Neural crest cell (in vitro differentiated cells): ENCODE measurements at places on chromosomes 6 and 20. TPM values are rescaled to one million over a fixed set of nuclear protein-coding genes. Genes with fewer than 3 reads are reported as not detected.

DNA sequence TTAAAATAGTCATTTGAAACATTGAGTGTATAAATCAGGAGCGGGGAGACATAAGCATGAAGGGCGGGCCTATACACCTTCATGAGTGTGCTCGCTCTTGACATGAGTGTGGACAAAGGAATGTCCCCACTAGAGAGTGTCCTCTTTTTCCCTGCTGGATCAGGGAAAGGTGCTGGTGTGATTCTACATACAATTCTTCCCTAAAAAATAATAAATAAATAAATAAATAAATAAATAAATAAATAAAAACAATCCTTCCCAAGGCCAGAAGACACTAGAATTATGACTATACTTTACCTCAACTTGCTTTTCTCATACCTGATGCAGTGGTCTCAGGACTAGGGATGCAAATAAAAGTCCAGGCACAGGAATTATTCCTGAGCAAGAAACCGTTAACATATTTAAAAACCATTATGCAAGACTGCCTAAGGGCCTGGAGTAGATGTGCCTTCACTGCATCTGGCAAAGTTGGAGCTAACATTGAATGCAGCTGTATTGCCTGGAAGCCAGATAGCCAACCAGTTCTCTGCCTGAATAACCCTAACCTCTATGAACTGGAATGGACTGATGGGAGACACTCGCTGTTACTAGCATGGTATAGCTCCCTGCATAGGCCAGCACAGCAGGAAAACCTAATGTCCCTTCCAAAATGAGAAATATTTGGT, 37.5 kb upstream of the MICB start:
- peaks cover 9% of the 10 kb centered on the region for H3K4me1 ChIP-seq
- no peak for DNase-seq
- H3K27ac ChIP-seq = no peak overlapping the region
- no peak overlapping the region for H3K4me3 ChIP-seq
- no peaks in the 10 kb centered on the region for H3K36me3 ChIP-seq

Gene DDRGK1
- 56.6 and 57.2 TPM in 2 replicates for total RNA-seq

DNA sequence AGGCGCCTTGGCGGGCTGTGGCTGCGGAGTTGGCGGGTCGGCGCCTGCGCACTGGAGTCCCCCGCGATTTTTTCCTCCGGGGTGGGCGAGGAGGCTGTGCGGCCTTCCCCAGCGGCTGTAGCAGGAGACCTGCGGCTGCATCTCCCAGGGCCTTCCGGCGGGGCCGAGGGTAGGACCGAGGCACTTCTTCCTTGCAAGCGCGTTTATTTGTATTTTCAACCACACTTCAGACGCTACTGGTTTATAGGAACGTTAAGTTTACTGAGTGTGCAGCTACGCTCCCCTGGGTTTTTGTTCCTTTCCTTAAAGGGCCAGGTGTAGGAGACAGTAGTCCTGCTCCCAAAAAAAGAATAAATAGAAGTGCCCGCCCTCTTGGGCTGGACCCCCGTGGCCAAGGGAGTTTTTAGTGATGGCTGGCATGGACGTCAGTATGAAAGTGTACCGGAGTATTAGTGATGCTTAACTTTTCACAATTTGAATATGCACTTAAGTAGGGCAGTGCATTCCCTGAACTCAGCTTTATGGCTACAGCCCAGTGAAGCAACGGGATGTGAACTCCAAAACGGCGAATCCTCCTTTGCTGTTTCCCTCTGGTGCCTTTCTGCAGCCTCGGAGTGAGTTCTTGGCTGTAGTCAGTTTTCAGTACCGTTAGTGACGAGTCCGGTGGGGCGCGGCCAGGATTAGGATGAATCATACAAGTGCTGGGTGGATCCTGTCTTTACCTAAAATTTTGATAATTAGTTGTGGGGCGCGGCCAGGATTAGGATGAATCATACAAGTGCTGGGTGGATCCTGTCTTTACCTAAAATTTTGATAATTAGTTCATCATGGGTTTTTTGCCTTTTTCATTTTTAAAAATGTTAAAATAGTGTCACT, 1.0 kb upstream of the FBXO5 start:
- peak overlapping the region; percentile 97 for H3K4me3 ChIP-seq
- DNase-seq = no peak
- peak overlapping the region; percentile 99 for H3K27ac ChIP-seq
- peaks cover 20% of the 10 kb centered on the region for H3K36me3 ChIP-seq
- no peaks in the 10 kb centered on the region for H3K27me3 ChIP-seq

Gene TP53RK
- total RNA-seq = 19.5 and 19.8 TPM in 2 replicates

- H3K4me1 ChIP-seq = no peaks in the 10 kb centered on the region
- H3K27me3 ChIP-seq = no peaks in the 10 kb centered on the region
- H3K4me3 ChIP-seq = no peak overlapping the region
Observed at GRCh38 chr6:7332090-7332745, 19.2 kb upstream of the SSR1 start.

Gene PSMB9
- total RNA-seq = not detected in 2 replicates

GRCh38 chr20:11799281-11799684, 118.4 kb upstream of the BTBD3 start:
- no peak overlapping the region for H3K4me3 ChIP-seq
- H3K27ac ChIP-seq = no peak overlapping the region
- no peak for DNase-seq
- peaks cover 43% of the 10 kb centered on the region for H3K4me1 ChIP-seq
- no peaks in the 10 kb centered on the region for H3K36me3 ChIP-seq

Gene STMND1
- total RNA-seq = not detected in 2 replicates

Gene SLC32A1
- total RNA-seq = 0.09 and 0.16 TPM in 2 replicates

DNA sequence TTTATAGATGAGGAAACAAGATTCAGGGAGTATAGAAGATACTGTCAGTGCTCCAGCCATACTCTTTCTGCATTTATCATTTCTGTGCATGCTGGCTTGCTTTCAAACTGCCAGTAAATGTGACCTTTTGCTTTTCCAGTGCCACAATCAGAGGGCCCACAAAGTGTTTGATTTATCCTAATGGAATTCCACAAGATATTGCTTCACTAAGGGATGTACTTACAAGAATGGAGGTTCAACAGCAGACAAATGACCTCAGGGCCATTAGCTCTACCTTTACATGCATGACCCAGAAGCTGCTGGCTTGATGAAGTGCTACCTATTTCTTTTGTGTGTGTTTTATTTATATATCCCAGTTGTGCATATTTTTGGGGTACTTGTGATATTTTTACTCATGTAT, 171.5 kb upstream of the GRIK2 start:
- H3K36me3 ChIP-seq = peaks cover 3% of the 10 kb centered on the region
- no peak for DNase-seq
- H3K27me3 ChIP-seq = no peaks in the 10 kb centered on the region

GRCh38 chr6:43715056-43715788, 27.6 kb upstream of the MRPS18A start:
- H3K36me3 ChIP-seq = no peaks in the 10 kb centered on the region
- H3K4me3 ChIP-seq = no peak overlapping the region
- no peak overlapping the region for H3K27ac ChIP-seq
- H3K27me3 ChIP-seq = peaks cover 6% of the 10 kb centered on the region
- no peak for DNase-seq
- peaks cover 21% of the 10 kb centered on the region for H3K4me1 ChIP-seq

Gene CFB
- not detected in 2 replicates for total RNA-seq

GRCh38 chr6:74573613-74574012, 632.2 kb downstream of the COL12A1 start:
- H3K36me3 ChIP-seq = no peaks in the 10 kb centered on the region
- peaks cover 23% of the 10 kb centered on the region for H3K4me1 ChIP-seq
- H3K27me3 ChIP-seq = no peaks in the 10 kb centered on the region
- no peak for DNase-seq

DNA sequence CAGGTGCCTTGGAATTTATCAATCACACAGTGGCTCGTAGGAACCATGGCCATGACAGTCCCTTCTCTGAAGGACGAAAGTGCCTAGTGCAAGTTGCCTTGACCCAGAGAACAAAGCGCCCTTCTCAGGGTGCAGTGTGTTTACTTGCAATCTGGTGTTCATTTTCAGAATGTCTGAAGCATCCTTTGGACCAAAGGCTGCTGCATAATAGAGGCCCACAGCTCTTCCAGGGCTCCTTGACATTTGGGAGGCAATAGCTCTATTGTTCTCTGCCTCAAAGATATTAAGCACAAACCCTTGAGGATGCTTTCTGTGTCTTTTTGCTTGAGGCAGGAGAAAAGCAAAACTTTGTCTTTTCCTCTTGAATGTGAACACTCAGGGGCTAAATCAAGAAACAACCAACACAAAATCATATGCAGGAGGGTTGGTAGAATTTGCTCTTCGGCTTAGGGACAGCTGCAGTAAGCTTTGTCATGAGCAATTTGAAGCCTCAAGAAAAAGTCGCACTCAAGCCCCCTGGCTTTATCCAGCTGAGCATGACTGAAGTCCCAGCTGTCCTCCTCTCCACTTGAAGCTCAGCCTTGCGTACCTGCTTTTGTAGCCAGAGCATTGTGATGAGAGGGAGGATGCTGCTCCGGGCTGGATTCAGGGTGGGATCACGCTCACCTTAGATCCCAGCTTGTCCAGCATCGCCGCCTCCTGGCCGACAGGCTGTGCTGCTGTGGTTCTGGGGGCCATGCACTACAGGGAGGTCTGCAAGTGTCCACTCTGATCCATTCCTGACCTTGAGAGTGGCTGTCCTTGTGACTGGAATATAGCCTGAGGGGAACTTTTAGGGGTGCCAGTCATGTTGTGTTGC, 495.4 kb downstream of the CDH26 start:
- no peak overlapping the region for H3K27ac ChIP-seq
- no peak for DNase-seq
- no peaks in the 10 kb centered on the region for H3K36me3 ChIP-seq

- no peak overlapping the region for H3K27ac ChIP-seq
- peaks cover 3% of the 10 kb centered on the region for H3K27me3 ChIP-seq
- H3K4me3 ChIP-seq = no peak overlapping the region
- no peak for DNase-seq
Observed at GRCh38 chr6:20202324-20202658, 10.0 kb downstream of the MBOAT1 start.

DNA sequence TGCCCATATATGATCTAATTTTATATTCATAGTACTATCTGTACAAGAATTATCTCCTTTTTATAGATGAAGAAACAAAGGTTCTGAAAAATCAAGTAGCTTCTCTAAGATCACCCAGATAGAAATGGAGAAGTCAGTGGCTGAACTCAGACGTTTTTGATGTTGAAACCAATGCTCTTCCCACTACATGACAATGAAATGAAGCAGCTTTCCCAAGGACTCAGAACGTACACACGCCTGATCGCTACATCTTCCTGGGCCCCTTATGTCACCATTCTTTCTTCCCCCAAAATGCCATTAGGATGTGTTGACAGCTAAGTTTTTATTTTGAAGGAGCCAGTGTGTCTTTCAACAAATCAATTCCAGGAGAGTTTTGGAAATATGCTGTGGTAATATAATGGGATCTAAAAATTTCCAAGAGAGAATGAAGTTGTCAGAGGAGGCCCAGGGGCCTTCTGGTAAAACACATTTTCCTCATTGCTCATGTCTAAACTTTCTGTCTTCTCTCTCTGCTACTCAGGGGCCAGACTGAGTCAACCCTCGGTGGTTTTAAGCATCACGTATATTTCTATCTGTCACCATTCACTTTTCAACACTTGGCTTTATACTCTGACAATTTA, 98.1 kb upstream of the COL21A1 start:
- H3K27me3 ChIP-seq = no peaks in the 10 kb centered on the region
- no peak overlapping the region for H3K4me3 ChIP-seq
- no peaks in the 10 kb centered on the region for H3K36me3 ChIP-seq
- peaks cover 11% of the 10 kb centered on the region for H3K4me1 ChIP-seq
- no peak overlapping the region for H3K27ac ChIP-seq
- no peak for DNase-seq

Gene SERINC1
- 47.9 and 51.3 TPM in 2 replicates for total RNA-seq

DNA sequence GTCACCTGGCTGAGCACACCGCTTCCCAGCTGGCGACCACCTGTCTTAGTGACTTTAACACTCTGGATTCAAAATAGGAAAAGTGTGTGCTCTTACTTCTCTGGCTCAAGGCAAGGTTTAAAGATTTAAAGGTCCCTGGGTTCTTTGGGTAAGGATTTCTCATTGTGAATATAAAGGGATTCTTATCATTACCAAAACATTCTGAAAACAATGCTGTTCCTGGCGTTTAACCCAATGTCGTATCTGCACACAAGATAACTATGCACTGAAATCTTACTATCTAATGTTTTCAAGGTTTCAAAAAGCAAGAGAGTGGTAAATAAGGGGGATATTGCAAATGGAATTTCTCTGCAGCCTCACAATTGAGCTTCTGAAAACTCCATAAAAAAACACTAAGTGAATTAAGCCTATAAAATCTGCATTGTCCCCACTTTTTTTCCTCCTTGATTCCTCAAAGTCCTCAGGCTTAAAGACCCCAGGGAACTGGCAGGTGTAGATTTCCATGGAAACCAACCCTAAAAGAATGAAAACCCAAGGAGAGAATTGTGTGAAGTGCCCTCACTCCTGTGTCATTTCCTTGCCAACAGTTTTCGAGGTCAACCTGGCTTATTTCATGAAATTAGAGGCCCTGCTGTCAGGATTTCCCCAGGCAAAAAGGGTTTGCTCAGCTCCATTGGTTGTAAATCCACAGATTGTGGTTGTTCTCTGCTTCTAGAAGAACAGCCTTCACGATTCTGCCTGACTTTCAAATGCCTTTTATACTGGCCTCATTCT, 44.0 kb downstream of the BMP2 start:
- H3K27me3 ChIP-seq = peaks cover 4% of the 10 kb centered on the region
- H3K4me1 ChIP-seq = peaks cover 19% of the 10 kb centered on the region
- H3K4me3 ChIP-seq = no peak overlapping the region
- no peak overlapping the region for H3K27ac ChIP-seq
- H3K36me3 ChIP-seq = no peaks in the 10 kb centered on the region

- DNase-seq = no peak
- no peaks in the 10 kb centered on the region for H3K4me1 ChIP-seq
- peak overlapping the region; percentile 45 for H3K4me3 ChIP-seq
- no peak overlapping the region for H3K27ac ChIP-seq
- peaks cover 14% of the 10 kb centered on the region for H3K27me3 ChIP-seq
Observed at GRCh38 chr20:45917790-45918141, 5.8 kb upstream of the PLTP start.

GRCh38 chr6:57262901-57263694, 41.0 kb upstream of the RAB23 start:
- DNase-seq = no peak
- H3K4me1 ChIP-seq = no peaks in the 10 kb centered on the region
- H3K27ac ChIP-seq = no peak overlapping the region
- H3K36me3 ChIP-seq = no peaks in the 10 kb centered on the region
- H3K4me3 ChIP-seq = no peak overlapping the region
- no peaks in the 10 kb centered on the region for H3K27me3 ChIP-seq

Gene BFSP1
- total RNA-seq = 3.9 and 4.2 TPM in 2 replicates

Gene TMC2
- not detected in 2 replicates for total RNA-seq

Gene NHLRC1
- total RNA-seq = 0.72 and 0.93 TPM in 2 replicates

- H3K36me3 ChIP-seq = no peaks in the 10 kb centered on the region
- H3K27me3 ChIP-seq = no peaks in the 10 kb centered on the region
- H3K4me3 ChIP-seq = no peak overlapping the region
- no peak overlapping the region for H3K27ac ChIP-seq
- H3K4me1 ChIP-seq = no peaks in the 10 kb centered on the region
Observed at GRCh38 chr20:48238781-48239180, 453.5 kb upstream of the SULF2 start.
